Parietal lobe (tissue), 2 donors: ENCODE measurements at places on chromosomes 3 and 15. TPM values are rescaled to one million over a fixed set of nuclear protein-coding genes. Genes with fewer than 3 reads are reported as not detected.

The TGM4 gene
- total RNA-seq, result not detected

The GALNT15 gene
- 5.0 TPM for total RNA-seq

The RYR3 gene
- total RNA-seq, result 48.8 TPM

The CATSPER2 gene
- total RNA-seq, result 18.2 TPM

The FMN1 gene
- 4.7 TPM for total RNA-seq

The ETFA gene
- total RNA-seq, result 49.8 TPM

The RAB8B gene
- total RNA-seq, result 79.8 TPM

The GOLGA6L7 gene
- not detected for total RNA-seq

The GOLGA8G gene
- total RNA-seq, result not detected
